ENCODE measurements at places on chromosomes 6 and 20.

GRCh38 chr6:100475554-100476320 lies 11.0 kb upstream of the SIM1 start:
- no peaks in the 10 kb centered on the region for H3K4me1 ChIP-seq
- H3K27me3 ChIP-seq = peaks cover 81% of the 10 kb centered on the region
- no peak overlapping the region for H3K4me3 ChIP-seq
- no peak overlapping the region for H3K27ac ChIP-seq
- no peak for DNase-seq

GRCh38 chr6:138682704-138683527 lies 90.7 kb upstream of the CCDC28A start:
- H3K27ac ChIP-seq = peak overlapping the region; percentile 79
- no peak for DNase-seq
- H3K4me3 ChIP-seq = no peak overlapping the region
- no peaks in the 10 kb centered on the region for H3K27me3 ChIP-seq

DNA sequence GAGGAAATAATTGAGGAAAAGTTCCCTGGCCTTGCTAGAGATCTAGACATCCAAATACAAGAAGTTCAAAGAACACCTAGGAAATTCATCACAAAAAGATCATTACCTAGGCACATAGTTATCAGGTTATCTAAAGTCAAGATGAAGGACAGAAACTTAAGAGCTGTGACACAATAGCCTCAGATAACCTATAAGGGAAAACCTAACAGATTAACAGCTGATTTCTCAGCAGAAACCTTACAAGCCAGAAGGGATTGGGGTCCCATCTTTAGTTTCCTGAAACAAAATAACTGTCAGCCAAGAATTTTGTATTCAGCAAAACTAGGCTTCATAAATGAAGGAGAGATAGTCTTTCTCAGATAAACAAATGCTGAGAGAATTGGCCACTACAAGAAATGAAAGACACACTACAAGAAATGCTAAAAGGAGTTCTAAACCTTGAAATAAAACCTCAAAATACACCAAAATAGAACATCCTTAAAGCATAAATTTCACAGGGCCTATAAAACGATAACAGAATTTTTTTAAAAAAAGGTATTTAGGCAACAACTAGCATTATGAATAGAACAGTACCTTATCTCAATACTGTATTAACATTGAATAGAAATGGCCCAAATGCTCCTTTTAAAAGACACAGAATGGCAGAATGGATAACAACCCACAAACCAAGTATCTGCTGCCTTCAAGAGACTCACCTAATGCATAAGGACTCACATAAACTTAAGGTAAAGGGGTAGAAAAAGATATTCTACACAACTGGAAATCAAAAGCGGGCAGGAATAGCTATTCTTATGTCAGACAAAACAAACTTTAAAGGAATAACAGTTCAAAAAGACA lies 9.7 kb downstream of the RNGTT start:
- no peak overlapping the region for H3K27ac ChIP-seq
- no peaks in the 10 kb centered on the region for H3K4me1 ChIP-seq
- no peak for DNase-seq

GRCh38 chr20:57025261-57025660 lies 241.2 kb downstream of the BMP7 start:
- no peaks in the 10 kb centered on the region for H3K36me3 ChIP-seq
- H3K4me3 ChIP-seq = no peak overlapping the region
- H3K4me1 ChIP-seq = no peaks in the 10 kb centered on the region
- no peaks in the 10 kb centered on the region for H3K27me3 ChIP-seq
- no peak overlapping the region for H3K27ac ChIP-seq
- DNase-seq = no peak

DNA sequence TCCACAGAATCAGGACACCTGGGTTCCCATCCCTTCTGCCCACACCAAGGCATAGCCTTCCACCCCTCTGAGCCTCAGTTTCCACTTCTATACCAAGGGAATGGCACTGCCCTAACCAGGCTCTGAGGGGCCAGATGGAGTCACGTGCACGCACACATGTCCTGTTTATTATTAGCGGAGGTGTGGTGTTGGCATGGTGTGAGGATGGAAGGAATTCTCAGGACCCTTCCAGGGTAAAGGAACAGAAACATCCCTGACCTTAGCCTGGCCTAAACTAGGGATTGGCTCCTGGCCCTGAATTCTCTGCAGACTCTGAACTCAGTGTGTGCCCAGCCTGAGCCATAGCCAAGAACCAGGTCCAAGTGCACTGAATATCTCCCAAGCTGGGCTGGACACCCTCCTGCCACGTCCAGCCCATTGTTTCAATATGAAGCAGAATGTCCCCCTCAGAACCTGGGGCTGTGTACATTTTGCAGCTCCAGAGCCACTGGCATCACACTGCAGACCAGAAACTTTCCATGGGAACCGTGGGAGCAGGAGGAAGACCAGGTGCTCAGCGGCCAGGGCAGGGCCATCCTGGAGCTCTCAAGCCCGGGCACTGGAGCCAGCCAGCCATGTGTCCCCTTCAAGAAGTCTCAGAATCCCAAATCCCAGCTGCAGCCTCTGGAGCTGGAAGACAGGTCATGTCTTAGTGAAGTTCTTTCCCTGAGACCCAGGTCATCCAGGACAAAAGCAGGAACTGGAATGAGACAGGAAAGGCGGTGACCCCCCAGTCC lies 208.4 kb downstream of the ANKRD60 start:
- peak overlapping the region; percentile 33 for H3K27ac ChIP-seq
- H3K4me1 ChIP-seq = peaks cover 10% of the 10 kb centered on the region
- H3K27me3 ChIP-seq = no peaks in the 10 kb centered on the region
- no peak overlapping the region for H3K4me3 ChIP-seq
- H3K36me3 ChIP-seq = no peaks in the 10 kb centered on the region
